Activated T-helper 2 cell treated with anti-CD3 and anti-CD28 coated beads, Interferon-gamma antibody, Interleukin-2, Interleukin-4, amounts not matched to agents 10 μg/mL and 5 μg/mL and 100 μg/mL, durations not matched to agents 14 hours and 24 hours and 36 hours (primary cell): ENCODE measurements at places on chromosomes 6 and 20. TPM values are rescaled to one million over a fixed set of nuclear protein-coding genes. Genes with fewer than 3 reads are reported as not detected.
A peak's percentile ranks its signal among the peaks of the same experiment; 100 is the strongest.

DNA sequence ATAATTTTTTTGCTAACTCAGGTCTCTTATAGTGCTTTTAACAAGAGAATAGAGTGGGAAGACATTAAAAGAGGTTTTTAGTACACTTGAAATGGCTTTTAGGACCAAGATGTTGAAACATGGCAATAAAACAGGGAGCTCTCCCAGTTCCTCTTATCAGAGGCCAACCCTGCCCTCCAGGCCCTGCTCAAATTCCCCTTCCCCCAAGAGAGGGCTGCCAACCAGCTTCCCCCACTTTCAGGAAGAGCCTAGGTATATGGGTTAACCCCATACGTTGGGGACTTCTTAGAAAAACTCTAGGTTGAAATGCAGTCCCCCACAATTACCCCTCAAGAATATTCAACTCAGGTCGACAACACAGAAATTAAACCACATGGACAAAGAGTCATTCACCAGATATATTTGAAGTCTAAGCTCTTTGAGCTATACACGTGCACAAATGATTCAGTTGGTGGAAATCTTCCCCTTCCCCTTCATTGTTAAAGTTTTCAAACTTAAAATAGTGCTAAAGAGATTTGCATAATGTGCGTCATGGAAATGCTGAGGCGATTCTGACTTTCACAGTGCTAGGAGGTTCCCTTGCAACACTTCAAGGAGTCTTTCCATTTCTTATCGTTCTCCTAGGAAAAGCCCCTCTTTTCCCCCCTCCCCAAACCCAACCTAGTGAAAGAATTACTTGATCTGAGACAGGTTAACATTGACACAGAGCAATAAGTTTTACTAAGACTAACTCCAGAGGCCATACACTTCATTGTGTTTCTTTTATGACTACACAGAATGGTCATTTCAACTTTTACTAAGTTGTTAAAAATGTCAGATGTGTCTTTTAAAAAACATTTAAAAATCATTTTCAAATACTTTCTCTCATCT, 49.8 kb upstream of the ENPP5 start:
- DNase-seq = no peak
- peak overlapping the region; percentile 56 for H3K27ac ChIP-seq
- H3K4me1 ChIP-seq = peaks cover 7% of the 10 kb centered on the region
- peaks cover 19% of the 10 kb centered on the region for H3K27me3 ChIP-seq

DNA sequence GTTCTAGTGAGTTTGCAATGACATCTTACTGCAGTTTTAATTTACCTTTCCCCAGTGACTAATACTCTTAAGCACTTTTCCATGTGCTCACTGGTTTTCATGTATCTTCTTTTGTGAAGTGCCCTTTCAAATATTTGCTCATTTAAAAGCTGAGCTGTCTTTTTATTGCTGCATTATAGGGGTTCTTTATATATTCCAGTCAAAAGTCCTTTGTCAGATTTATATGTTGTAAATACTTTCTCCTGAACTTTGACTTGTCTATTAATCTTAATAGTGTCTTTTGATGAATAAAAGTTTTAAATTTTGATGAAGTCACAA, 50.2 kb upstream of the ELOVL5 start:
- peaks cover 11% of the 10 kb centered on the region for H3K27me3 ChIP-seq
- H3K36me3 ChIP-seq = no peaks in the 10 kb centered on the region
- no peak overlapping the region for H3K27ac ChIP-seq
- DNase-seq = no peak

Gene LMBRD1
- 18.9 and 20.8 TPM in 2 replicates for total RNA-seq

Gene GJA10
- 0.11 and 0.32 TPM in 2 replicates for total RNA-seq

- no peak overlapping the region for H3K27ac ChIP-seq
- H3K36me3 ChIP-seq = no peaks in the 10 kb centered on the region
- DNase-seq = no peak
- H3K4me1 ChIP-seq = no peaks in the 10 kb centered on the region
Observed at GRCh38 chr20:32470025-32470861, 112.1 kb downstream of the ASXL1 start.
